Renal cortical epithelial cell (primary cell): ENCODE measurements at places on chromosomes 1 and 21.

DNA sequence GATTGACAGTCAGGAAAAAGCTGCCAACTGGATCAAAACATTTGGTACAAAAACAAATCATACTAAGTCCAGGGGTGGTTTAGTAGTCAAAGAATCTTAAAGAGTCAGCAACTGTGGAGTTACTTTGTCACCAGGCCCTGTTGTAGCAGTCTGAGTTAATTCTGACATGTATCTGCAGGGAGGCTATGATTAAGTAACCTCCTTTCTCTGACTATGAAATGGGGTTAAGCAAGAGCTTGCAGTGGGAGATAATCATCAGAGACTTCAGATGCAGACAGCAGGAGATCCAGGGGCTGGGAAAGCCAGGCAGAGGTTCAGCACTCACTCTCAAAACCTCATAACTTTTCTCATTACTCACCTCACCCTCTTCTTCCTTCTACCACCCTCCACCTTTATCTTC, 99.2 kb upstream of the BTG3 start:
- DNase-seq, result no peak

DNA sequence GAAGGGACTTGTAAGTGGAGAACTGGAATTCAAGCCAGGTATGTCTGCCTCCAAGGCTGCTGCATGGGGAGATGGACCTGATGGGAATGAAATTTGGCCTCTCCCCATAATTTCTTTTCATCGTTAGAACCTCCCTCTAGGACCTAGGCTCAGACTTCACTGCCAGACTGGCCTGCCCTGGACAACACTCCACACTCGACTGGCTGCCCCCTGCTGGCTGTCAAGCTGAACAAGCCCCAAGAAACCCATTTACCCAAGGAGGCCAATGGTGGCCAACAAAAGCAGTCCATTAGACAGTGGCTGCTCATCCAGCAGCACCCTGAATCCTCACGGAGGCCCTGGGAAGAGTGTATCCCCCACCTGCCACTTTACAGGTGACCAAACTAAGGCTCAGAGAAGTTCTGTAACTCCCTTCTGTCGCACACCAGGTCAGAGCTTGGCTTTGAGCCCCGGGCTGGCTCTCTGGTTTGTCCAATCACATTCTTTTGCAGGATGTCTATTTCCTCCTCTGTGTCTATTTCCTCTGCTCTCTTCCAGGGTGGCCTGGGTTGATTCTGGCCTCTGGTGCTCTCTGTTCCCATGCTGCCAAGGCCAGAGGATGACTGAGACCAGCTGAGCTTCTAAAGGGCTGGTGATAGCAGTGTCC, 3.8 kb downstream of the RNF186 start:
- DNase-seq, result peak; percentile 27

GRCh38 chr1:203526572-203526971, 32.6 kb downstream of the OPTC start:
- no peak for DNase-seq

- no peak for DNase-seq
These were observed 34.6 kb downstream of the SLAMF6 start for GRCh38 chr1:160488347-160489058.

GRCh38 chr1:109238382-109238781, 11.0 kb upstream of the CELSR2 start:
- DNase-seq, result no peak

GRCh38 chr1:11690397-11691301, 861 bp upstream of the DRAXIN start:
- no peak for DNase-seq

GRCh38 chr1:43405219-43405875, 15.6 kb downstream of the SZT2 start:
- DNase-seq, result no peak

GRCh38 chr1:88655685-88656299, 28.3 kb upstream of the PKN2 start:
- DNase-seq, result peak; percentile 40

- DNase-seq, result no peak
These were observed 25.9 kb upstream of the EFHD2 start for GRCh38 chr1:15383810-15384209.

GRCh38 chr1:3697810-3698209, 45.5 kb downstream of the TP73 start:
- DNase-seq, result no peak

GRCh38 chr1:57600424-57600823, 176.6 kb upstream of the DAB1 start:
- no peak for DNase-seq
